ENCODE measurements at places on chromosomes 2 and 18. TPM values are rescaled to one million over a fixed set of nuclear protein-coding genes. Genes with fewer than 3 reads are reported as not detected.

DNA sequence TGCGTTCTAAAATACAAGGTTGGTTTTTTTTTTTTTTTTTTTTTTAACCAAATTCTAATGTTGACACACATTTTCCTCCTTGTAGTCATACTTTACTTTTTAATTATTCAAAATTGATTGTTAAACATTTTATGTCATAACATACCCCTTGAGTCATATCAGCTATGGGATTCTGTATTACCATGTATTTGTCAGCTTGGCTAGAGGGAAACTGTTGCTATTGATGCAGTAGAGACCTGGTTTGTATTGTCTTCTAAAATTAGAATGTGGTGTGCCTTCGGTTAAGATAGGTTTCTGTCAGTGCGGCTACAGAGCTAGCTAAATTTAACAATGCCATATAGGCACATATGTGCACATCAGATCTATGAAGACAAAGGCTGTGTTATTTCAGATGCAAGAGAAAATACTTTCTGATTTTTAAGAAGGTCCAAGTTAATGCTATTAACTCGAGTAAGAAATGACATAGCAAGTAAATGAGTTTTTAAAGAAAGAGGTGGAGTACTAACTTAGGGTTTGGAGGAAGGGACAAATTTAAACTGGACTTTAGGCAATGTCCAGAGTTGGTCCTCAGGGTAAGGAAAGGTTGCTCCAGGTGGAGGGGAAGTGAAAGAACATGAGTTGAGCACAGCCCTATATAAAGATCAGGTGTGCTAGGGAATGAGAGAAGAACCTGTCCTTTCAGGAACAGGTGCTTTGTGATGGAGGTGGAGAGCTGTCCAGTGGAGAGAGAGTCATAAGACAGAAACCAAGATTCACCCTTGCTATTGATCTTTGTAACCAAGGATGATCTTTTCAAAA is 152.3 kb downstream of the PRPF40A start:
- no peak for DNase-seq

The MSH2 gene
- 46.8 TPM for polyA plus RNA-seq

DNA sequence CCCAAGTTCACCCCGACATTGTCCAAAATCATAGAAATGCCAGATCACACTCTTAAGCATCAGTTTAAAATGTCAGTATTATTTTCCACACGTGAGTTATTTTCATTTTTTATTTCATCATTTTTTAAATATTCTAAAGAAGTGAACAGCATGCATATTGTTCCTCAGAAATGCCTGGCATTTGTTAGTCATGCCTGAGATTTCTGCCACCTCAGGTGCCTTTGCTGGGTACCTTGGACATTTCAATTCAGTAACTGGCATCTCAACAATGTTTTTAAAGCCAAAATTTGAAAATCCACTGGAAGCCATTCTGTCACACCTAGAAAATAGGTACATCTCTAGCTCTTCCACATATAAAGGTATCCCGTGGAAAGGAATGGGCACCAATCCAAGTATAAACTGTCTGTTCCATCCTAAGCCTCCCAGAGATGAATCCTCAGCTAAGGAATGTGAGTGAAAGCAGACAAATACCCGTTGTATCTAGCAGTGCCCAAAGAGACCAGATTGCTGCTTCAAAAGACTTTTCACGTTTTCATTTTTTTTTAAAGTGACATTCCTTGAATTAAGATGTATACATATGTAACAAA is 159.8 kb downstream of the ZNF385B start:
- DNase-seq, result no peak

DNA sequence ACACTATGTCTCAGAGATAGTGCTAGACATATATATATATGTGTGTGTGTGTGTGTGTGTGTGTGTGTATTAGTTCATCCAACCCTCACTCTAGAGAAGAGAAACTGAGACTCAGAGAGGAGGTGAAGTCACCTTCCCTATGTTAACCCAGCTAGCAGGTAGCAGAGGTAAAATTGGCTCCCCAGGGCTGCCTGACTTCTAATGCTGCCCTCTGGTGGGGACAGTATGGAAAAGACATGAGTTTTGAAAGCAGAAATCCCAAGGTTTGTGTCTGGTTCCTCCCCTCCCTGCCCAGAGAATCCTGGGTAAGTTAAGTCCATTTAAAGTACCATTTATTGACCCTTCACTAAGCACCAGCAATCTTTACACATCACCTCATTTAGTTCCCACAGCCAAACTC is 137.7 kb downstream of the THNSL2 start:
- no peak for DNase-seq

- DNase-seq, result no peak
These were observed 272.0 kb upstream of the RAB12 start for GRCh38 chr18:8337211-8337610.

DNA sequence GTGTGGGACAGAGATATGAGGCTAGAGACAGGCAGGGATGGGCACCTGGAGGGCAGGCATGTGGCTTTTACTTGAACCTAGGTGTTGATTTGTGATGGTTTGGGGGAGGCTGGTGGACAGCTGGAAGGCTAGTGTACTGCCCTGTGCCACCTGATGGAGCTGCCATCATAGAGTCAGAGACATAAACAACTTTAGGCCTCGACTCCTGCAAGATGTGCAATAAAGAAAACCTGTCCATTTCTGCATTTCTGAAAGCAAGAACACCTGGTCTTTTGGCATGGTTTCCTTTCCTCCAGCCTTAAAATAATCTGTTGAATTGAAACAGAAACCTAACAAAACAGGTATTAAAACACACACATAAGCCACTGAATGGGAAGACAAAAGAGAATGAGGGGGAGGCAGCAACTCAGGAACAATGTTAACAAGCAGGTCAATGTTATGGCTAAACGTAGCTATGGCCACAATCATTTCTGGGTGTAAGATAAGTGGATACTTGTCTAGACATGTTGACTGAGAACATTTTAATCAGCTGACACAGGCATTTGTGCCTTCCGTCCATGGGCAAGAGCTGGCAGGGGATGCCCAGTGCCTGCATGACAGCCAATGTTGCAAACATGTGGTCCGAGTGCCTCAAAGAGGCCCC is 87.8 kb downstream of the KCTD1 start:
- no peak for DNase-seq

GRCh38 chr2:176553685-176554100 is 284.5 kb downstream of the MTX2 start:
- DNase-seq, result peak; percentile 17

- DNase-seq, result no peak
These were observed 111.6 kb downstream of the DTNA start for GRCh38 chr18:34821669-34822210.

The CCDC74A gene
- not detected for polyA plus RNA-seq

- no peak for DNase-seq
These were observed 2.4 kb downstream of the MTCL1 start for GRCh38 chr18:8707556-8708300.

The ATP8B1 gene
- not detected for polyA plus RNA-seq

- DNase-seq, result no peak
These were observed 730.2 kb upstream of the SLC39A10 start for GRCh38 chr2:194926873-194927272.

The MAPK4 gene
- polyA plus RNA-seq, result not detected

The MSTN gene
- not detected for polyA plus RNA-seq

DNA sequence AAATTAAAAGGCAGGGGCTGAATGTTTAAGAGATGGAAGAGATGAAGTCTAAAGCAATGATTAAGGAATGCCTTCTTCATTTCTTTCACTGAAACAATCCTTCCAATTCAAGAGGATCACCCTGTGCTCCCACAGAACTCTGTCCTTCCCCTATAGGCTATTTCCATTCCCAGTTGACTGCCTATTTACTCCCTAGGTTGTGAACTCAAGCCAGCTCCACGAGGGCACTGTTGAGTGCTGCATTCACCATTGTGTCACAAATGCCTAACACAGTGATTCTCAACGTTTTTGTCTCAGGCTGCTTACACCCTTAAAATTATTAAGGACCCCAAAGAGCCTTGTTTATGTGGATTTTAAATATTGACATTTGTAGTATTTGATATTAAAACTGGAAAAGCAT is 112.4 kb downstream of the AOX1 start:
- DNase-seq, result no peak

DNA sequence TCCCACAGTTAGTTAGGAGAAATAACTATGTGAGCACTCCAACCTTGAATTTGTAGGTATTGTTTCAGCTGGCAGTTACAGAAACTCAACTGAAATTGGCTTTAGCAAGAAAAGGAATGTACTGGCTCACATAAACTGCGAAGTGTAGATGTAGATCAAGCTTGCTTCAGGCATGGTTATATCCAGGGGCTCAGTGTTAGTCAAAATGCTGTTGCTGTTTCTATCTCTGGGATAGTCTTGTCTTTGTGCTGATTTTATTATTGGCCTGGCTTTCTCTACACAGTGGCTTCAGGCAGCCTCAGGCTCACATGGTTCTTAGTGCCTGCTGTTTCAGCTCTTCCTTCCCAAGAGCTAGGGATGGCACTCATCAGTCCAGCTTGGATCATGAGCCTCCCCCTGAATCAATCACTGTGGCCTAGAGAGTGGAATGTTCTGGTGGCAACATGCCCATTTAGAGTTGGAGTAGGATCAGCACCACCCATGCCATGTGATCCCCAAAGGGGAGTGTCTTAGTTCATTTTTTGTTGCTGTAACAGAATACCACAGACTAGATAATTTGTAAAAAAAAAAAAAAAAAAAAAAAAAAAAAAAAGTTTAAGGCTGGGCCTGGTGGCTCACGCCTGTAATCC is 69.1 kb upstream of the FOXI3 start:
- no peak for DNase-seq

DNA sequence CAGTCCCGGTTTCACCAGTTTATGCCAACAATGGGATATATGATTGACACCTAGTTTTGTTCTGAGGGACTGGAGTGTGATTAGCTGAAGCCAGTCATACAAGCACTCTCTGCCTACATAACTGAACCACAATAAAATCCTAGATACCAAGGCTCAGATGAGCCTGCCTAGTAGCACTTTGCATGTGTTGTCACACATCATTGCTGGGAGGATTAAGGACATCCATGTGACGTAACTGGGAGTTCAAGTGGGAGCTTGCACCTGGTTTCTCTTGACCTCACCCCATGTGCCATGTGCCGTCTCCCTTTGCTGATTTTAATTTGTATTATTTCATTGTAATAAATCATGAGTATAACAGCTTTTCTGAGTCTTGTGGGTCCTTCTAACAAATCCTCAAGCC is 90.3 kb downstream of the TMEM163 start:
- DNase-seq, result no peak

DNA sequence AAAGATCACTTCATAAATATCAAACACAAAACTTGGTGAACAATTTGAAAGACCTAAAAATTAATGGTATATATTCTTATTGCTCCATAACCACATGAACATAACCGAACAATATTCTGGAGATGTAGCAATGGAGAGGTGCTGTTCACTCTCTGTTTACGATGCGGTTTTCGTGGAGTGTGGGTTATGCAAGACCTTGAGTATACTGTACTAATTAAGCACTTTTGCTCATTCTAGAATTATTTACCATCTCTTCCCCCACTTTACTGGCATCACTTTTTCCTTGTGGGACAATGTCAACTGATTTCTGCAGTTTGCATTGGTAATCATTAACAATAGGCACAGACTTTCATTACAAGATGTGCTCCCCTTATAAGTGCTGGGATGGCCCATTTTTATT is 97.6 kb downstream of the RAPH1 start:
- no peak for DNase-seq

GRCh38 chr2:209138079-209138478 is 285.8 kb upstream of the MAP2 start:
- DNase-seq, result no peak

The FOXI3 gene
- polyA plus RNA-seq, result not detected

- DNase-seq, result peak; percentile 84
These were observed 125.9 kb downstream of the ACOXL start for GRCh38 chr2:110858135-110858725.

DNA sequence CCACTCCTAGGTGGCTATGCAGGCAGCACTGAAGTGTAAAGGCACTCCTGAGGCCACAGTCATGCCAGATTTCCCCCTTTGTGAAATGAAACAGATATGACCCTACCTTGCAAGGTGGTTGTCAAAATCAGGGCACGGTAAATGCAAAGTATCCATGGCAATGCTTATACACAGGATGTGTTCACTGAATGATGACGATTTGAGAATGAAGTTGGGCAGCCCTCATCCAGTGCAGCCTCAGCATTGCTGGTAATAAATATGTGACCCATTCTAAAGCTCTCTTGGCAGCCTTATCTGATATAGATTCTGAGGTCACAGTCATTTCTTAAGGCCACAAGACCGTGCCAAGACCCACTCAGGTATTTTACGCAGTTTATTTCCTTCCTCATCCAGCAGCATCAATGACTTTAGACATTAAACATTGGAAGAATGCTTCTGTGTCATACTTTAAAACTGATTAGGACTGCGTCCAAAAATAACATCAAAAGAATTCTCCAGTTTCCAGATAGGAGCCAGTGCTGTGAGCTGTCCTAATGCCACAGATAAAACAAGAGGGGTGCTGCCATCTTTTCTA is 125.5 kb upstream of the SERTAD2 start:
- DNase-seq, result no peak

GRCh38 chr2:211957799-211958198 is 580.8 kb downstream of the ERBB4 start:
- DNase-seq, result no peak

DNA sequence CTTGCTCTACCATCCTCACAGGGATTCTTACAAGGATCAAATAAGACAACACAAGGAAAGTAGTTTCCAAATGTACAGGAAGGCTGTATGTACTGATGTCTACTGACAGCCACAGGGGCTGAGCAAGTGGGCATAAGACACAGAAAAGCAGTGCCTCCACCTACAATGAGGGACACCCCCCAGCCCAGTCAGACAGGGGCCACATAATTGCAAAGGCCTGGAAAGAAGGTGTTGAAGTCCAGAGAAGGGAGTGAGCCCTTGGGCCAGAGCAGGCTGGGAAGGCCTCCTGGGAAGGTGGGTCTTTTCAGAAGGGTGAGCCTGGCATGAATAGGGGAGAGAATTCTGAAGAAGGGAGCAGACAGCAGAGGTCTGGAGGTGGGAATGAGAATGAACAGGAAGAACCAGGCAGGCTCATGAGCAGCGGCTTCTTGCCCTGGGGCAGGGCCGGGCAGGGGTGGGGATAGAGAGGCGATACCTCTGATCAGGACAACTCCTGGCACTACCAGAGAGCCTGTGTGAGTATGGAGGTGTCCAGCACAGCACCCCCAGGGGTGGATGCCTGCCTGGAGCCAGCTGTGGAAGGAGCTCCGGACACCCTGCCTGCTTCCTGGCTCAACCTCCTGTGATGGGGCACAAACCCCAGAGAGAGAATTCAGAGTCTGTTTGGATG is 30.1 kb downstream of the HS1BP3 start:
- DNase-seq, result no peak

The NMS gene
- polyA plus RNA-seq, result not detected

DNA sequence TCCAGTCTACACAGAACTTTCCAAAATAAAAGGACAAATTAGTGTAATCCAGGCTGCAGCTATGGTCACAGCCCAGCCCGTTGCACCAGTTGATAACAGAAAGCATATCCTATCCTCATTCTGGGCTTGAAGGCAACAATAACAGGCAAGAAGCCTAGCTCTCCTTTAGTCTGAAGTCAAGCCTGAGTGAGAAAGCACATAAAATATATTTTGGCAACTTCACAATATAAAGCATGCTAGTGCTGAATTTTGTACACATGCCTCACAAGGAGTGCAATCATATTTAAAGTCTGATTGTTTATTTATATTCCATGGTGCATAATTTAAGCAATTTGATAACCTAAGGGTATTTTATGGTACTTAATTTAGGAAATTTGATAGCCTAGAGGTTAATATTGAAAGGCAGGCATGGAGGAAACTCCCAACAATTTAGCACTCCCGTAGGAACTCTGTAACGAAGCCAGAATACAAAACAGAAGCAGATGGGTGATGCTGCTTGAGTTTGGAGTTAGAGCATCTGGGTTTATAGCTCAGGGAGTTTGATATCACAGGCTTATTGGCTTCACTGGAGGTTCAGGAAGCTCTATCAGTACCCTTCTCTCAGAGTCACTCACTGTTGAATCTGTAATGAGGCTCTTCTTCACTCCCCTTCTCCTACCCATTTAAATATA is 1199.1 kb upstream of the GYPC start:
- DNase-seq, result no peak

The CAVIN2 gene
- polyA plus RNA-seq, result not detected

Data from naive thymus-derived CD4-positive, alpha-beta T cell (primary cell).